ENCODE measurements at places on chromosomes 11 and 22.

- DNase-seq: peak; percentile 98
These were observed 501 bp upstream of the TTLL12 start for GRCh38 chr22:43187171-43188099.

DNA sequence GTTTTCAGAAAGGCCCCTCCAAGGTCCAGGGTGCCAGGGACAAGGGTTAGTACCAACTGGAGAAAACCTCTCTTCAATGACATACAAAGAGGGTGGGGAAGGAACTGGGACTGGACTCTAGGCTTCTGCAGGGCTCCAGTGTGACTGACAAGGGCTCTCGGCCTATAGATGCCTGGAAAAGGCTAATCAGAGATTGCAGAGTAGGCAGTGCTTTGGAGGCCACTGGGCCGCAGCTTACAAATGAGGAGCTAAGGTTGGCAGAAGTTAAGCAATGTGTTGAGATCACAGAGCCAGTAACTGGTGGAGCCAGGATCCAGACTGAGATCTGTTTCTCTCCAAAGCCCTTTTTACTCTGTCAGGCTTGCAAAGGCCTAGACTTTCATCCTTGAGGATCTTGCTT lies 7.4 kb upstream of the DGKZ start:
- no peak for DNase-seq

DNA sequence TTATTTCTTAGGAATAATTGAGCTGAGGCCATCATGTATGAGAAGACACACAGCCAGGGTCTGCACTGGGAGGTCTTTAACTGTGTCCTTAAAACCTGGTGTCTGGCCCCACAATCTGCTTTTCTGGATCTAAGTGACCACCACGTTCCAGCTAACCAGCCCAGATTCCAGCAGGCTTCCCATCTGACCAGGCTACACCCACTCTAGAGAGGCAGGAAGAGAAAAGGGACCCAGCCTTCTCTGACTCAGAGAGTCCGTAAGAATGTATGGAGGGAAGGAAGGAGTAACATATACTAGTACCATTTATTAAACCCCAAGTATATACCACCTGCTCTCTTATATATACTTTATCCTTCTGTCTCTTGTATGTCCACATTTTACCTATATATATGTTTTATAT lies 80.1 kb downstream of the LDLRAD3 start:
- DNase-seq: no peak

- peak; percentile 50 for DNase-seq
These were observed 17.5 kb upstream of the CBX7 start for GRCh38 chr22:39169797-39170466.

DNA sequence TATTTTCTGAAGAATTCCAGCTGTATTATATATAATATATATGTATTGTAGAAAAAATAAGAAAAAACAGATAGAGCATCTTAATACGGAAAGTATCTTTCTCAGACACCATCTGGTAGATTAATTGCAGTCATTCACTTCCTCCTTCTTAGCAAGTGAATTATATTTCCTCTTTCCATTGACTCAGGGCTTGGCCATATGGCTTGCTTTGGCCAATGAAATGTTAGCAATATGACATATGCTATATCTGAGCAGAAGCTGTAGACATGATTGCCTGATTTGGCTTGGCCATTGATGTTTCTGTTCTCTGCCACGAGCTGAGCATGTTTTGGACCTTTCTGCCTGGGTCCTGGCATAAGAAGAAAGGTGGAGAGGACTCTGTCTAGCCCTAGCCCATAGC lies 34.4 kb upstream of the ZBED5 start:
- no peak for DNase-seq

DNA sequence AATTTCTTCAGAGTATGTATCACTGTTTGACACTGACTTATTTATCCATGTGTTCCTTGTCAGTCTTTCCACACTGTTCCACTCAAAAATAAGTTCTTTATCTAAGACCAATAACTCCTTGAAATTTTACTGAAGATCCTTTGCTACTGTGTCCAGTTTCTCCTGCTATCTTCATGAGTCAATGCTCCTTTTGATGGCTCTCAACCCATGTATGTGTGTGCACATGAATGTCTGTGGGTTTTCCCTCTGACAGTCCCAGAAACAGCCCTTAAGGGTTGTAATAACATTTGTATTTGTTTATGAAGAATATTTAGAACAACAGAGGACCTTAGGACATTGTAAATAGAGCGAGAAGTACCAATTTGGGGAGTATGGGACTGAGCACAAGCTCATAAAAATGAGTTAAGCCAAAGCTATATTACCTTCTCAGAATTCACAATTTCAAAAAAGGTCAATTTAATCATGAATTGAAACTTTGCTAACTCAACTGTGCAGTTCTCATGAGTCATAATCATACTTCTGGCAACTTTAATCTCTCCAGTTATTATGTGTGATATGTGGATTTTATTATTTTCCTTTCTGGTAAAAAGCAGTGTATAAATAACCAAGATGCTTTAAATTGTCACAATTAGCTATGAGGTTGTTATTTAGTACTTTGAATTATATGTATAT lies 533.6 kb downstream of the CNTN5 start:
- DNase-seq: no peak
